Adipocyte (in vitro differentiated cells): ENCODE measurements at places on chromosomes 16 and 17.
A peak's percentile ranks its signal among the peaks of the same experiment; 100 is the strongest.

- no peak for DNase-seq
These were observed 45.7 kb upstream of the CSNK2A2 start for GRCh38 chr16:58243528-58244004.

DNA sequence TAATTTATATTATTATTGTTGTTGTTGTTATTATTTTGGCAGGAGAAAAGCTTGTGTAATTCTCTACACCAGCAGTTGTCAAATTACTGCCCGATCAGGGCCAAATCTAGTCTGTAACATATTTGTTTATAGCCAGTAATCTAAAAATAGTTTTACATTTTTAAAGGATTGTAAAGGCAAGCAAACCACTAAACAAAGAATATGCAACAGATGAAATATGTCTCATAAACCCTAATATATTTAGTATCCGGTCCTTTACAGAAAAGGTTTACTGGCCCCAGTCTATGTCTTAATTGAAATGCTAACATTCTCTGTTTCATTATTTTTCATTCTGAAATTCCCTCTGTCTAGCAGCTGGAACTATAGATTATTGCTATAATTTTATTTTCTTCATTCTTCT, 709.5 kb downstream of the KCNJ2 start:
- DNase-seq: no peak

DNA sequence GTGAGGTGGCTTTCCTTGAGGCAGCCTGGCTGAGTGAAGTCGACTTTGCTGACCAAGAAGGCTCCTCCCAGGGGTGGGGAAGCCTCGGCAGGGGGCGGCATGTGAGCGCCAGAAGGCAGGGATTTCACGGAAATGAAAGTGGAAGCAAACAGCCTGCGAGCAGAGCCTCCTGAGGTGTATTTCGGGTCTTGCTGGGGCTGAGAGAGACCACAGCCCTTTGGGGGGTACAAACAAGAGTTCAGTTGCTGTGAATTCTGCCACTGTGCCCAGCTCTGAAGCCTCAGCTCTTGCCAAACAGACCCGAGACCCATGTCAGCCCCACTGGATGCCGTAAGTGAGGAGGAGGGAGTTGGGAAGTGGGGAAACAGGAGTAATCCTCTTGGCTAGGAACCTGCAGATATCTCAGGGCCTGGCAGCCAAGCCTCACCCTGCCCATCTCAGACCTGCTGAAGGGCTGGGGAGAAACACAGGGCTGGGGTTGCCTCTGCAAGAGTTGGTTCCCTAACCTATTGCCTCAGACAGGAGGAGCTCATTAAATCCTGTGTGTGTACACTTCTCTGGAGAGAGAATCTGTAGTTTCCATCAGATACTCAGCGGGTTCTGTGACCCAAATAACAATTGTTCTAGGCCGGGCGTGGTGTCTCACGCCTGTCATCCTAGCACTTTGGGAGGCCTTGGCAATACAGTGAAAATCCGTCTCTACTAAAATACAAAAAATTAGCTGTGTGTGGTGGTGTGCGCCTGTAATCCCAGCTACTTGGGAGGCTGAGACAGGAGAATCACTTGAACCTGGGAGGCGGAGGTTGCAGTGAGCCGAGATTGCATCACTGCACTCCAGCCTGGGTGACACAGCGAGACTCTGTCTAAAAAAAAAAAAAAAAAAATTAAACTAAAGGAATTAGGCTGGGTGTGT, at the start of gene IFI35:
TSS of gene IFI35 (plus strand) at position 146 of the 913 bp plus-strand sequence. CDS start at position 310, 164 bp downstream.
- peak; percentile 91 for DNase-seq

- peak; percentile 36 for DNase-seq
These were observed 1.2 kb downstream of the DYNLL2 start for GRCh38 chr17:58084317-58084981.

DNA sequence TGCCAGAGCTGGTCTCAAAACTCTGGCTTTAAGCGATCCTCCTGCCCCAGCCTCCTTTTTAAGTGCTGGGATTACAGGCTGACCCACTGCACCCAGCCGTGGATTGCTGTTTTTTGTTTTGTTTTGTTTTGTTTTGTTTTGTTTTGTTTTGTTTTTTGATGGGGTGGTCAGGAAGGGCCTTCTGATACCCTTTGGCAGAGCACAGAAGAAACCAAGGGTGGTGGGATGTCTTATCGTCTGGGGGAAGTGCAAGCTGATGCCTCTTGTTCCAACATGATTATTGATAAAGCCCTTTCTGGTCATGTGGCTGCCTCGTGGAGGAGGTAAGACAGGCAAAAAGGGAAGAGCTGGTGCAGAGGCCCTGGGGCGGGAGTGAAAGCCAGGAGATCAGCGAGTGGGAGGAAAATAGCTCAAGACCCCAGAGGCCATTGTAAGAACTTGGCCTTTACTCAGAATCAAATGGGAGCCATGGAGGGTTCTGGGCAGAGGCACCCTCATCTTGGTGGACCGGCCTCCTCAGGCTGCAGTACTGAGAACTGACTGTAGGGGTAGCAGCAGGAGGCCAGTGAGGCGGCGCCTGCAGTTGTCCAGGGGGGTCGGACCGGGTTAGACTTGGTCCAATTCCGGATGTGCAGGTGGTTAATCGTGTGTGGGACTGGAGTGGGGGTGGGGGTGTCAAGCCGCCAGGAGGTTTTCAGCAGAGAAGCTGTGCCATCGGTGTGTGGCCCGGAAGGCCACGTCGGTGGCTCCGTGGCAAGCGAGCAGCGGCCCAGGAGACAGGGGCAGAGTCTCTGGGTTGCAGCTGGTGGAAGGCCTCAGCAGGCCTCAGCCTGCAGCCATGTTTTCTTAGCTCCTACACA, 84.4 kb upstream of the GSE1 start:
- no peak for DNase-seq
